ENCODE measurements at places on chromosomes 12 and 14.

DNA sequence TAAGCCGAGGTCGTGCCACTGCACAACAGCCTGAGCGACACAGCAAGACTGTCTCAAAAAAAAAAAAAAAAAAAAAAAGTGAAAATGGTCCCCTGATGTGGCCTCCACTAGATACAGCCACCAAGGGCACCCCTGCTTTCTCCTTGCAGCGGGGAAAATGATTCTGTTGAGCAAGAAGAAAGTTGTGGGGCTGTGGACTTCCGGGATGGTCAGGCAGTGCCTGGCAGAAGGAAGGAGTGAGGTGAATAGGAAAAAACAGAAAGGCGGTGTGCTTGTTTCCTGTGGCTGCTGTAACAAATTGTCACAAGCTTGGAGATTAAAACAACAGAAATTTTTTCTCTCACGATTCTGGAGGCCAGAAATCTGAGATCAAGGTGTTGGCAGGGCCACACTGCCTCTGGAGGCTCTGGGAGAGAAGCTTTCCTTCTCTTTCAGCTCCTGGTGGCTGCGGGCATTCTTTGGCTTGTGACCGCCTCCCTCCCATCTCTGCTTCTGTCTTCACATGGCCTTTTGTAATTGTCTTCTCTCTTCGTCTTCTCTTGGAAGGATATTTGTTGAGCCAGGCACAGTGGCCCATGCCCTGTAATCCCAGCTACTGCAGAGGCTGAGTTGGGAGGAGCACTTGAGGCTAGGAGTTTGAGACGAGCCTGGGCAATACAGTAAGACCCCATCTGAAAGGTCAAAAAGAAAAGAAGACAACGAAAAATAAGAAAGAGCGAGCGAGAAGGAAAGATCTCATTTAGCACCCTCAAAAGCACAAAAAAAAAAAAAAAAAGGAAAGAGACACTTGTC lies 116.6 kb upstream of the MED13L start:
- DNase-seq = no peak

DNA sequence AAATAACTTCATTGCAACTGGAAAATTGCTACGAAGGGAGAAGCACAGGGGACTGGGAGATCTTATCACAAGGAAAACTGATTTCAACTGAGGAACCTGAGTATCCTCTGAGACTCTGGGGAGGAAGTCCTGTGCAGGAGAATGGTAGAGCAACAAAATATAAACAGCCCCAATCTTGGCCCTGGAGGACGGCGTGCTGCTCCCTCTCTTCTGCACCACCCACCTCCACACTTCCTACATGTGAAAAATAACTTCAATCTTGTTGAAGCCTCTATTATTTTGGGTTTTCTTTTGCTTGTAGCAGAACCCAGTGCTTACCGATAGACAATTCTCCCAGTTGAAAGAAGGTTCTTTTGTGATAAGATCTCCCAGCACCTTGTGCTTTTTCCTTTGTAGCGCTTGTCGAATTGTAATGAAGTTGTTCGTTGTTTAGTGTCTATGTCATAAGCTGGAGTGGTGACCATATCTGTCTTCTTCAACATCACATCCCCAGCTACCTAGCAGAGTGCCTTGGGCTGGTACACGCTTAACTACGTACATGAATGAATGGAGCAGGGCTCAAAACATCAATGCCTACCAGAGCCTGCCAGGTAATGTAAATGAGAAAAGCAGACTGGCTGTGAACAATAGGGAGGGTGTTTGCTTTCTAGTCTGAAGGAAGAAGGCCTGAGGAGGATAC lies 2.8 kb upstream of the CD4 start:
- no peak for DNase-seq

DNA sequence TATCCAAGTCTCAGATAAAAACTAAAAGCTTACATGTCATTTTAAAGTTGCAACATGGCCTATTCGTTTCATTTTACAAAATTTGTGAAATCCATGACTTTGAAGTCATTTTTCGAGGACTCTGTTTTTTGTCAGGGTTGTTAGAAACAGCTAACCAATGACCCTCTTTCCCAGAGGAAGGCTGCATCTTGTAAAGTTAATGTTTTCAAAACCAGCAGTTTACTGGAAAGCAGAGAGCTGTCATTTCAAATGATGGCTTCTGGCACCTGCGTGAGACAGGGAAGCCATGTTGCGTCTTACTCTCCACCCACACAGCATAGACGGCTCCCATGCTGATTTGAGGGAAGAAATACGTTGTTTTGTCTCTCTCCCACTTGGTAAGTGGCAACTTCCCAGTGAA lies 50.1 kb upstream of the RTRAF start:
- no peak for DNase-seq

DNA sequence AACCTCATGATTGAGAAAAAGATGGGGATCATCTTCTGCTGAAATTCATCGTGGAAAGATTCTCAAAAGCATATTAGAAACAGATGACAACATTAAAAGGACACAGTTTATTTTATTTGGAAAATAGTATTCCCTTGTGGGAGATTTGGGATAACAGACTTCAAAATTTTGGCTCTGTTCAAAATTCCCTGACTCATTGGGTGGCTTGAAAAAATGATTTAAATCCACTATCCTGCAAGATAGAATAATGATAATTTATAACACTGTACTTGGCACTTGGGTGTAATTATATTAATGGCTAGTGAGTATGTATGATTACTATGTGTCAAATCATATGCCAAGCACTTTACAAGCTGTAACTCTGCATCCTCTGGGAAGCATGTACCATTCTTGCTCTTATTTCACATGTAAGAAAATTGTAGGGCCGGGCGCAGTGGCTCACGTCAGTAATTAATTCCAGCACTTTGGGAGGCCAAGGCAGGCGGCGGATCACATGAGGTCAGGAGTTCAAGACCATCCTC lies 128.8 kb downstream of the LMNTD1 start:
- DNase-seq = no peak

GRCh38 chr14:36442824-36443241 lies 77.2 kb downstream of the NKX2-1 start:
- no peak for DNase-seq

DNA sequence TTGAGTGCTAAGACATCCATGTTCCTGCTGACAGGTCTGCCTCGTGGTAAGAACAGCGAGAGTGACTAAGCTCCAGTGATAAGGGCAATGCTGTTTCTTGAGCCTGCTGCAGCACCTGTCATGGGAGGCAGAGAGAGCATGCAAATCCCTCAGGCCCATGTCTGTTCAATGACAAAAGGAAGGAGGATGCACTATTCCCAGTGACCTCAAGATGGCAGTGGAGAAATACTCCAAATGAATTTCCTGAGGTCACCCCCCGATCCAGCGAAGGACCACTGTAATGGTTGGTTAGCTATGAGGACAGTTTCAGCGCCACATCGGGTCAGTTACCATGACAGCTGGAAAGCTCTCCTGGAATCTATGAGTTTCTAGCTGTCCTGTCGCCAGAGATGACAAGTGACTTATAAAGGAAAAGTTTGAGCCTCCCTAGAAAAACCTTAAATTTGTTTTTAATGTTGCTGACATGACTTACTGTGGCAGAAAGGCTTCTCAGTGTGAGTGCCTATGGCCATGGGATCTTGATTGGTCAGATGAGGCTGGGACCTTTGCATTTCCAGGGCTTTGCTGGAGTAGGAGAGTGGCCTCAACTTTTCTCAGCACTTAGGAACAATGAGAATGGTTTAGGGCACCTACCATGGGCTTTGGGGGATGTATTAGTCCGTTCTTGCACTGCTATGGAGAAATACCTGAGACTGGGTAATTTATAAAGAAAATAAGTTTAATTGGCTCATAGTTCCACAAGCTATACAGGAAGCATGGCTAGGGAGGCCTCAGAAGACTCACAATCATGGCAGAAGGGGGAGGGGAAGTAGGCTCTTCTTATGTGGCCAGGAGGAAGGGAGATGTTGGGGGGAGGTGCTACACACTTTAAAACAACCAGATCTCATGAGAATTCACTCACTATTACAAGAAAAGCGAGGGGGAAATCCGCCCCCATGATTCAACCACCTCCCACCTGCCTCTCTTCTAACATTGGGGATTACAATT lies 88.0 kb upstream of the TMEM260 start:
- DNase-seq = no peak

DNA sequence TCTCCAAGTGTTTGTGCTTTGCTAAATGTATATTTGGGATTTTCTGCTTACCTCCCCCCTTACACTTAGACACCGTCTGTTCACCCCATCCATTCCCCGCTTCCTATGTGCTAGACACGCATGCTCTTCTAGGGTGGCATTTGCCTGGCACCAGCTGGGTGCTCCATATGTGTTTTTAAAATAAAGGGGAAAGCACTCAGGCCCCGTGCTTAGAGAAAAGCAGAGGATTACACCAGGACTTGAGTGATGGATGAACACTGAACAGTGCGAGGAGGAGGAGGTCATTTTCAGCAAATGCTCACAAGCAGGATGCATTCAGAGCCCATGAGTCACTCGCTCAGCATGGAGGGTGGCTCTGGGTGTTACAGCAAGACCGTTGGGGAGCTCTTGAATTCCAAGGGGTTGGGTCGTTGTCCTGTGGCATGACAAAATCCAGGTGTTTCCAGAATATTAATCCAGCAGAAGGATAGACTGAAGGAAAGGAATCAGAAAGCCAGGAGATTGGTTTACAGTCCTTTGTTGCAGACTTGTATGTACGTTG lies 2.9 kb upstream of the BDKRB1 start:
- DNase-seq = no peak

- DNase-seq = no peak
Measured at GRCh38 chr14:22769369-22769768, 2.9 kb downstream of the OXA1L start.

- DNase-seq = no peak
Measured at GRCh38 chr12:66371982-66372381, 69.7 kb downstream of the HELB start.

- DNase-seq = no peak
Measured at GRCh38 chr12:6265038-6265405, 45.5 kb upstream of the PLEKHG6 start.

DNA sequence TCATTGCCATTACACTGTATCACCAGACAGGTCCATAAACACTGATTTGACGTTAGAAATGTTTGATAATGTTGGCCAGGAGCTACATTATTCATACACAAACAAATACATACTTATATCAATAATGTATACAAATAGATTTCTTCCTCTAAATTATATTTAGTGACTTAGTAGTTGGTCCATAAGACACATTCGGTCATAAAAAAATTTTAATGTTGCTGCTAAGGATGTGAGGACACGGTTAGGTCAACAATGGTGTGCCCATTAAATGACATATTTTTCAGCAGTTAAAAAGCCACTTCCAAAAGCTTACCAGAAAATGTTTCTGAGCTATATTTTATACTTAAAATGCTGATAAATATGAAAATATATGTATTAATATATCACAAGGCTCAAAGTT lies 1148.7 kb upstream of the TMEM132C start:
- no peak for DNase-seq

GRCh38 chr12:108933949-108934348 lies 54.1 kb downstream of the DAO start:
- no peak for DNase-seq

DNA sequence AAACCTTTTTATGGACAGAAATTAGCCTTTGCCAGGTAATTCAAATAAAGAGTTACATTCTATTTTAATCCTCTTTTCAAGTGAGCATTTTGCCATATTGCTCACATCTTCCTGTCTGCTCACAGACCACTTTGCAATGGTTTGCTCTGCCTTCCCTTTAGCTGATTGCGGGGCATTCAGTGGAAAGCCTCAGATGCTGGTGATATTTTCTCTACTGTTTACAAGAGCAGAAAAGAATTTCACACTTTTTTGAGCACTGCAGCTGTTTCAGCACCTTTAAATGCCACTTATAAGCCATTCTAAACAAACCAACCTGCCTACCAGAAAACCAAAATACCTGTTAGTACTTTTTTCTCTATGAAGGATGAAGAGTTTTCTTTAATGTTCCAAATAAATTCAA lies 195.7 kb upstream of the LRIG3 start:
- DNase-seq = no peak

- DNase-seq = no peak
Measured at GRCh38 chr12:121145221-121145620, 12.5 kb downstream of the P2RX7 start.

- DNase-seq = no peak
Measured at GRCh38 chr12:30437616-30438015, 258.1 kb downstream of the IPO8 start.

- no peak for DNase-seq
Measured at GRCh38 chr12:2017546-2018337, 13.5 kb upstream of the DCP1B start.

DNA sequence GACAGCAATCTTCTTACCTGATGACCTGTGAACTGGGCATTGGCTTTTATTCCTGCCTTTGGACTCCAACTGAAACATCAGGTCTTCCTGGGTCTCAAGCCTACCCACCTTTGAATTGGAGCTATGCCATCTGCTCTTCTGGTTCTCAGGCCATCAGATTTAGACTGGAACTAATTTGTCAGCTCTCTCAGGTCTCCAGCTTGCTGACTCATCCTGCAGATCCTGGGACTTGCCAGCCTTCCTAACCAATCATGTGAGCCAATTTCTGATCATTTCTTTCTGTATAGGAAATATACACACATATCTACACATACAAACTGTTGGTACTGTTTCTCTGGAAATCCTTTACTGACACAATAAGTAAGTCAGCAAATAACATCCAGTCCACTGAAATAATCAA lies 65.3 kb upstream of the TSPAN8 start:
- no peak for DNase-seq

DNA sequence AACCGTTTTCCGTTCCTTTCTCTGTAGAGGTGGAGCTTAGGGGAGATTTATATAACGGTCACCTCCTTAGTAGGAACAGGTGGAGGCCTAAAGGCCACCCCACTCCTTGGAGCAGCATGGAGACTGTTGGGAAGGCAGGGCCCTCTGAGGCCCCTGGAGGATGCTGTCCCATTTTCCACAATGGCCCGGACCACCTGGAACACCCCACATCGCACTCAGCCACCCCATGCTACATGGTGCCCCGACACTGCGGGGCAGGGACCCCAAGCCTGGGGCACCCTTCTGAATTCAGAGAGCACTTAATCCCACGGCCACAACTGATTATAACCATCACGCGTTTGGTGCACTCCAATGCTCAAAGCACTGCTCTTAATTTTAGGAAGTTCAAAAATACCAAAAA lies 41.4 kb downstream of the C14orf132 start:
- no peak for DNase-seq

DNA sequence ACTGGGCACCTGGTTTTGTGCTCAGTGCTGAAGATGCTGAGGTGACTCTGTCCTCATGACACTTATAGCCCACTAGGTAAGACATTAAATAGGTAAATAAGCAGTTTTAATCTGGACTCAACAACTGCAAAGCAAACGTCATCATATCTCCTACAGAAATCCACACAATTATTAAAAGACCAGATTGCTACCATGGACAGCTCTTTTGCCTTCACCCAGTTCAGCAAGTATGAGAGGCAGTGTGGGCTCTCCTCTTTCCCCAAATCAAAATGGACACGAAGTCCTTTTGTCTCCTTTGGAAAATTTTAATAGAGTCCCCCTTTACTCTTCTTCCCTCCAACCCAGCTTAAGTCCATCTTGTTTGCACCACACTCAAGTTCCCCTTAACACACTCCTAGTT lies 171.1 kb downstream of the RPAP3 start:
- DNase-seq = no peak
